ENCODE measurements at places on chromosomes 13 and 19. TPM values are rescaled to one million over a fixed set of nuclear protein-coding genes. Genes with fewer than 3 reads are reported as not detected.

Gene KANK2
- total RNA-seq: 647 TPM

Gene CAMSAP3
- total RNA-seq: not detected

Gene PCDH9
- total RNA-seq: 12.3 TPM

- no peak for DNase-seq
Observed at GRCh38 chr19:40686882-40687524, 3.4 kb downstream of the NUMBL start.

- no peak for DNase-seq
Observed at GRCh38 chr13:73103238-73103637, 44.4 kb downstream of the KLF5 start.

- DNase-seq: no peak
Observed at GRCh38 chr19:50492303-50493052, 15.8 kb upstream of the GARIN5A start.

Gene CGB5
- total RNA-seq: not detected

Gene ZNF729
- not detected for total RNA-seq

GRCh38 chr19:41205995-41206394 is 13.0 kb downstream of the CYP2S1 start:
- DNase-seq: no peak

GRCh38 chr13:110262082-110262436 is 44.9 kb downstream of the COL4A1 start:
- DNase-seq: no peak

DNA sequence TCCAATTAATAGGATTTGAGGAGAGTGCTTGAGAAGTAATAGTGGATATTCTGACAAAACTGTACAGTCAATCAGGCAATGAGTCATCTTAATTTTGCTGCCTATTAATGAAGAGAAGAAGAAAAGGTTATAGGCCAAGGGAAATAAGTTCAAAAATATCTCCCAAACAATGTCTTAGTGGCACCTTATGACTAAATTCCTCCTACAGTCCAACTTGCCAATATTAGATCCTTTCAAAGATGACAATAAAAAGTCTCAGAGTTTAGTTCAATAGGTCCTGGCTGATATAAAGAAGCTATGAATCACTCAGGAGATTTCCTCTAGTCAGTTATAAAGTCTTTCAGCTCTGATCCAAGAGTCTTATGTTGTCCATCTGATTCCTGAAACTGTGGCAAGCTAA is 27.9 kb downstream of the UGGT2 start:
- DNase-seq: no peak

DNA sequence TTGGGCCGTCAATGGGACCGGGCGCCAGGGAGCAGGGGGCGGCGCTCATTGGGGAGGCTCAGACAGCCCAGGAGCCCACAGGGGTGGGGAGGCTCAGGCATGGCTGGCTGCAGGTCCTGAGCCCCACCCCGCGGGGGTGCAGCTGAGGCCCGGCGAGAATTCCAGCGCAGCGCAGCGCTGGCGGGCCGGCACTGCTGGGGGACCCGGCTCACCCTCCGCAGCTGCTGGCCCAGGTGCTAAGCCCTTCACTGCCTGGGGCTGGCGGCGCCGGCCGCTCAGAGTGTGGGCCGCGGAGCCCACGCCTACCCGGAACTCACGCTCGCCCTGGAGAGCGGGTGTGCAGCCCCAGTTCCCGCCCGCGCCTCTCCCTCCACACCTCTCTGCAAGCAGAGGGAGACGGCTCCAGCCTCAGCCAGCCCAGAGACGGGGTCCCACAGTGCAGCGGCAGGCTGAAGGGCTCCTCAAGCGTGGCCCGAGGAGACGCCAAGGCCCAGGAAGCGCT is 1227.4 kb downstream of the PCDH17 start:
- DNase-seq: no peak

DNA sequence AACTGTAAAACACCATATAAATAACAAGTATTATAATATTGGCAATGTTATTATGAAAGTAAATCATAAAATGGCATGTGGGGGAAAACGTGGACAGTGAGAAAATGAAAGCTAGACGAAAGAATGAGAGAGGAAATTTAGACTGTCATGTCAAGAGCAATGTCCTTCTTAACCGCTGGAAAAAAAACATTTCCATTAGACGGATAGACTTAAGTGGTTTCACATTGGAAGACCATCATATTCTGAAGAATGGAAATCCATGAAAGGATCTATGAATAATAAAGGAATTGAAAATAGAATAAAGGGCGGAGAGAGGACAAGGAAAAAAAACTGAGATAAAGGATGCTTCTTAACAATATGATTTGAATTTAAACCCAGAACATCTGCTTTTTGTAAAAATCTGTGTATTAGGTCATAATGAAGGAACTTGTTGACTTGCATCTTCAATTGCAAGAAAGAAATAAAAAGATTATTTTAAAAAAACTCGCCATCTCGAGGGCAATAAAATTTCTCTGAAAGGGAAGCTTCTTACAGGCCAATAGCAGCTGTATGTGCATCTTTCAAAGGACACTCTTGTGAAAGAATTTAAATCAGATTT is 90.6 kb downstream of the SPRY2 start:
- no peak for DNase-seq

GRCh38 chr13:101522607-101523006 is 70.1 kb downstream of the ITGBL1 start:
- no peak for DNase-seq

Gene CEBPA
- 4.7 TPM for total RNA-seq

Gene SYNE4
- 0.92 TPM for total RNA-seq

- no peak for DNase-seq
Observed at GRCh38 chr19:734716-735115, 16.2 kb upstream of the MISP start.

Gene PARP4
- 48.8 TPM for total RNA-seq

Gene HRC
- 6.5 TPM for total RNA-seq

- no peak for DNase-seq
Observed at GRCh38 chr13:51396352-51396751, 56.5 kb downstream of the INTS6 start.

GRCh38 chr13:64725492-64725891 is 2504.6 kb downstream of the PCDH9 start:
- DNase-seq: no peak

Gene SLC1A6
- total RNA-seq: not detected

- DNase-seq: no peak
Observed at GRCh38 chr19:36363845-36364244, 15.2 kb downstream of the ZFP14 start.

- no peak for DNase-seq
Observed at GRCh38 chr19:1904860-1905109, 414 bp upstream of the ADAT3 start.

DNA sequence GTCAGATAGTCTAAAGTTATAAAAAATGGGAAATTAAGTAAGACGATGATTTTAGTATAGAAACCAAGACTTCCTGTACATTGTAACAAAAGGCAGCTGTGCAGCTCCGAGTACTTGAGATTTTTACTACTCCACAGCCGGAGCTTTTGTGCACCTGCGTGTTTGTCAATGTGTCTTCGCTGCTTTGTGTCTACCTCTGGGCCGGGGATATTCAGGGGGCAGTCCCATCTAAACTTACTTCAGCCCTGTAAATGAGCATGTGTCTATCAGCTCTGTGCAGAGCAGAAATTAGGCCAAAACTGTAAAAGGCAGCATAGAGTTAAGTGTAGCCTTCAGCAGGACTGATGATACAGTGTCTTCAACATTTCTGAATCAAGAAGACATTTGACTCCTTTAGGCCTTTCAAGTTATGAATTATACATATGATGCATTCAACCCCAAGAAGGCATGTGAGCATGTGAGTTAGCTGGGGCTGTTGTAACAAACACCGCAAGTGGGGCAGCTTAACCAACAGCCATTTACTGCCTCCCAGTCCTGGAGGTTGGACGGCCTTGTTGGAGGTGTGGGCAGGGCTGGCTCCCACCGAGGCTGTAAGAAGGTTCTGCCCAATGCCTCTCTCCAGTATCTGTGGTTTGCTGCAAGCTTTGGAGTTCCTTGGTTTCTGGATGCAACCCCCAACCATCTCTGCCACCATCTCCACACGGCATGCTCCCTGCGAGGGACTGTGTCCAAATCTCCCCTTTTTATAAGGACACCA is 191.0 kb upstream of the IRS2 start:
- DNase-seq: no peak

Gene CAPS
- total RNA-seq: 48.7 TPM

DNA sequence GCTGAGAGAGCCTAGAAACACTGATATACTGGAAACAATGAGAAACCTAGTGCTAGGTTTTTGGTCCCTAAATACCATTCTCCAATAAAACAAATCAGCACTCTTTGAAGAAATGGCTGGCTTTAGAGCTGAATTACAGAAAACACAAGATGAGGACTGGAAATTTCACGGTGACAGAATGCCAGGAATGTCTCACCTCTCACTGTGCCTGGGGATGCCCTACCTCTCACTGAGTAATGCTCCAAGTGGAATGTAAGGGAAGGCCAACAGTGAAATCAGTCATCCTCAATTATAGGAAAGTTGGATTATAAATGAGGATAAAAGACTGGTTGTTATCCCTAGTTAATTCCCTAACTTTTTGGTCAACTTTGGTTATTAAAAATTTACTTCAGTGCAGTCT is 259.0 kb downstream of the NALCN start:
- DNase-seq: no peak

Gene GNG7
- 2.3 TPM for total RNA-seq

Gene CDX2
- total RNA-seq: not detected

GRCh38 chr19:16068696-16069259 is 7.5 kb upstream of the TPM4 start:
- DNase-seq: no peak

Gene EMC10
- total RNA-seq: 139 TPM

- DNase-seq: no peak
Observed at GRCh38 chr19:47111006-47111621, 2.5 kb downstream of the ZC3H4 start.

DNA sequence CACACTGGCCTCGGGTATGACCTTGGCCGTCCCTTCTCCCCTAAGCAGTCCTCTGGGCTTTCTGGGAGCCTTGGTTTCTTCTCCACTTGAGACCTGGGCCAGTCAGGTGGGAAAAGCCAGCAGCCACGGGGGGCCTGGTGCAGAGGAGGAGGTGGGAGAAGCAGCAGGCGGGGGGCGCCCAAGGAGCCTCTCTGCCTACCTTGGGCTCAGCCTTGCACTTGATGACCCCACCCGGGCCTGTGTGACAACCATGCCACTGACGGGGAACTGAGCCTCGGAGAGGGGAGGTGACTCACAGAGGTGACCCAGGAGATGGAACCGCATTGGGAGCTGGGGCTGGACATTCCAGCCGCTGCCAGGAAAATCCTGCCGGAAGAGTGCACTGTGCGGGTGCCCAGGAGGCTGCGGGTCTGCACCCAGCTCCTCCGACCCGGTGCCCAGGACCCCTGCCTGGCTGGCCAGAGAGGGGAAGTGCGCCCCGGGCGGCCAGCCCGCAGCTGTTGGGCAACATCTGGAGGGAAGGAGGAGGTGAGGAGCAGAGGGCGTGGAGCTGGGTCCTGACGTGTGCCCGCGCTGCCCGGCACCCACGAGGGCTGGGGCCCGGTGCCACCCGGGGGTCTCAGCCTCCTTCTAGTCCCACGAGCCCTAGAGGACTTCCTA is 23.4 kb upstream of the SLC7A10 start:
- DNase-seq: no peak

GRCh38 chr19:42132030-42132628 is at the start of gene POU2F2:
TSS of gene POU2F2 (minus strand) at chr19:42132446. CDS start at chr19:42132411, 35 bp downstream.
- DNase-seq: no peak

DNA sequence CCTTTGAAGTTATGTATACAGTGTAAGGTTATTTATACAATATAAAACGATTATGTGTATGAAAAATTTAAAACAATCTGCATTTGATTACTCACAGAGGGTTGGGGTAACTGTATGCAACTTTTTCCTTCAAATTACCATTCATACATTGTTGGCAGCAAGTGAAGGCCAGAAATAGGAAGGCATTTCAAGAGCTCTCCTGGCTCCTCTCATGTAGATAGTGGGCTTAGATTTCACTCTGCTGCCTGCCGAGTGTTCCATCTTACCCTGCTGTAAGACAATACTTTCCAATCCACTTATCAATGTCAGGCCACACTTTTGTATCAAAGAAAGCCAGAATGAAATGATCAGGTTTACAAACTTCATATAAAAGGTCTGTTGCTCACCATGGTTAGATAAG is 245.2 kb downstream of the DNAJC15 start:
- no peak for DNase-seq

DNA sequence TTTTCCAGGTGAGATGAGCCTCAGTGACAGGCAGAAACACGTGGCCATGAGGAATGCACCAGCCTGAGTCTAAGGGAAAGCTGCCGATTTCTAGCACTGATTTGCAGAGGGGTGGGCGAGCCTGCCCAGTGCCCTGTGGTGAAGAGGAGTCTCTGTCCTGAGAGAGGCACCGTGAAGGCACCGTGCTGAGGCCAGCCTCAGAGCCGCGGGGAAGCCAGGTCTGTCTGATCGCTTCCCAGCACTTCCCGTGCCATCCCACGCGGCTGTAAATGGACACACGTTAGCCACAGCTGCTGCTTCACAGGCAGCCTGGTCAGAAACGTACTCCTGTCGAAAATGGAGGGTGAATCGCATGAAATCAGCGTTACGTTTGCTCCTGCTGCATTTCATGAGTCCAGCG is 79.8 kb downstream of the ATP11A start:
- DNase-seq: no peak

DNA sequence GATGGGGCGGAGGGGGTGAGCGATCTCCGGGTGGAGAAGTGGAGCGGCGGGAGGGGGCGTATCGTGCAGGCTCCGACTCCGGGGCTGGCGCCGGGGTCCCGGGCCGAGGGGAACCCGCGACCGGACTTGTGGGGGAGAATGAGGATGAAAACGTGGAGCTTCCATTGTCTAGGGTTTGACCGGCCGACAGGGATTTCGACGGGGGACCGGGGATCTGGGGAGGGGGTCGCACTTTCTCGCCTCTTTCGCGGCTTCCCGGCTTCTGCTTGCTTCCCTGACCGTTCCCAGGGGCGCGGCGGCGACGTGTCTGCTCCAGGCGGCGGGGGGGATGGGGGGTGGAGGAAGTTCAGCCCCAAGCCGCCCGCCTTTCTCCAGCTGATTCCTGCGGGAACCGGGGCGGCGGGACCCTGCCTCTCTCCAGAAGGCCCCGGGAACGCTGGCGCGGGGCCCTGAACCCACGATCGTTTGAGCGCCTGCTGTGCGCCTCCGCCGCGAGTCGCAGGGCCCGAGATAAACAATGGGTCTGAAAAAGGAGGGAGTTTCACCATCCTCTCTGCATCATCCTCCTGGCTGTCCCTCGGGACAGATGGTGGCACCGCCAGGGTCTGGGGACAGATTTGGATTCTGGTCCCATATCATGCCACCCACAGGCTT is 790 bp downstream of the TPM4 start:
- DNase-seq: no peak

DNA sequence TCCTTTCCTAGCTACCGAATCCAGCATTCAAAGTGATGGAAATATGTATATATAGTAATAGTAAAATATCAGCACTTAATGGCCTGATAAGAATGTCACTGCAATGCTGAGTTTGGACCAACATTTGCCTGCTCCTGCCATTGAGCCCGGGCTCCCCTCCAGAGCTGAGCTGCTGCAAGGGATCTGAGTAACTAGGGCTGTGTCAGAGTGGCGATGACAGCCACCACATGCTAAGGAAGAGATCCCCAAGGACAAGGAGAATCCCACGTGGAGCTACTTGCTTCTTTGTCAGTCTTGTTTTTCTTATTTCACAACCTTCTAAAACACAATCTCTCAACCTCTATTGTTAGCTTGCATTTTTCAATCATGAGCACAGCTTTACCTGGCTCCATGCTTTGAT is 19.5 kb upstream of the ALOX5AP start:
- DNase-seq: no peak

GRCh38 chr19:18612051-18612771 is 459 bp upstream of the TMEM59L start:
- DNase-seq: no peak

GRCh38 chr13:106291006-106291405 is 244.5 kb downstream of the EFNB2 start:
- DNase-seq: no peak
